H54 (cell line): ENCODE measurements at places on chromosomes 3 and 15.

GRCh38 chr15:74302821-74303359 lies 64.6 kb downstream of the CYP11A1 start:
- DNase-seq = no peak

DNA sequence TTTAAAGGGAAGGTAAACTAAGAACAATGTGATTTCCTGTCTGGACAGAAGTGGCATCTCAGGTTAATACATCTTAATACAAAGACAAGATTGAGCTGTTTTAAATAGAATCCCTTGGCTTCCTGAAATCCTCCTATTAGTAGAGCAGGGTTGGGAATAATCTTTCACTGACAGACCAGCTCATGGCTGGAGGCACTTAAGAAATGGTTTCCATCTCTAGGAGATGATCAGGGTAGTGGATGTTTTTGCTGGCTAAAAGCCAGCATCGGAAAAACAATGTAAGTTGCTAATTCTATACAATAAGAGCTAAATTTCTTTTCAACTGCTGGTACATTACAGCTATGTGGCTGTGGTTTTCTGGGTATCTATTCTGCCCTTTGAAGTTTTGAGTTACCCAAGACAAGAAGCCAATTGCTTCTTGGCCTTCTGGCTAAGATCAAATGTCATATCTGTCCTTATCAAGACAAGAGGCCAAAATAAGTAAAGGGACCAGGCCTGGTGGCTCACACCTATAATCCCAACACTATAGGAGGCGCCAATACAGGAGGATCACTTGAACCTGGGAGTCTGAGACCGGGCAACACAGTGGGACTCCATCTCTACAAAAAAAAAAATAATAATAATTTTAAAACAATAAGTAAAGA lies 49.6 kb downstream of the SHQ1 start:
- DNase-seq = no peak

DNA sequence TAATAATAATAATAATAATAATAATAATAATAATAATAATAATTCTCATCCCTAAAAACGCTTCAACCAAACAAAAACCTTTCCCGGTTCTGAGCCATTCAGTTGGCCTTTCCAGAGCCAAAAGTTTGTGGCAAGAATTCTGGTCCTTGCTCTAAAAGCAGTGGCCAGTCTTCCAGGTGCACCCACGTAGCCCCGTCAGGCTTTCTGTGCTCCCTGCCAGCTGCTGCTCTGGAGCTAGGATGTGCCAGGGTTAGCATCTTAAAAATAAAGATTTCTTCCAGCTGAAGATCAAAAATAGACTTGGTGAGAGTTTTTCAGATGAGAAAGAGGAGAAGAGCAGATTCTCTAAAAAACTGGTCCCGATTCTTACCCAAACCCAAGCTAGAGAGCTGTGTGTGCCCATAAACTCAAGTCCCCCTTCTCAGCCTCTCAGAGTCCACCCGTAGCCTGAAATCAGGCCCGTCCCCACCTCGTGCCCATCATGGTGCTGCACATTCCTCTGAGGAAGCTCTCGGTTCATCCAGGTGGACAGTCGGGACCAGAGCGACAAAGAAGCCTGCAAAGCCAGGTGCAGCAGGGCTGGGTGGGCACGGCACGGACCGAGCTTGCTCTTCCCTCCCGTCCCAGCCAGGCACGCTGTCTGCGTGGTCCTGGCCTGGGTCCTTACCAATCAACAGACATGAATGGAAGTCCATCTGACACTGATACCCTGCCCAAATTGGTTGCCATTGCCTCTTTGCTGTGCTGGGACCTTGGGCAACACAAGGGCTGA lies 155.6 kb downstream of the LRRC28 start:
- no peak for DNase-seq

DNA sequence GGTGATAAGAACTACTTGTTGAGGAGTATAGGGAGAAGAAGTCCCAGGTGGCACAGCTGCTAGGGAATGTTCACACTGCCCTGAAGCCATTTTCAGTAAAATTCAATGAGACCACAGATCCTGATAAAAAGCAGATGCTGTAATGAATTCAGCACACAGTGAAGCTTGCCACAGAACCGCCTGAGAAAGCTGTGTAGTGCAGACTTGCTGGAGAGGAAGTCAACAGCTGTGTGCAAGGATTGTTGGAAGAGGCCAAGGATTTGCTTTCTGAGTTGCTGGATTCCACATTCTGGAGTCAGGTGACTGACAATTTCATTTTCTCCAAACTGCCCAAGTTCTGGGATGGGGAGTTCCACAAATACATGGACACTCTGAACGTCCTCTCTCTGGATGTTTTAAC lies 70.9 kb downstream of the ANP32A start:
- no peak for DNase-seq

DNA sequence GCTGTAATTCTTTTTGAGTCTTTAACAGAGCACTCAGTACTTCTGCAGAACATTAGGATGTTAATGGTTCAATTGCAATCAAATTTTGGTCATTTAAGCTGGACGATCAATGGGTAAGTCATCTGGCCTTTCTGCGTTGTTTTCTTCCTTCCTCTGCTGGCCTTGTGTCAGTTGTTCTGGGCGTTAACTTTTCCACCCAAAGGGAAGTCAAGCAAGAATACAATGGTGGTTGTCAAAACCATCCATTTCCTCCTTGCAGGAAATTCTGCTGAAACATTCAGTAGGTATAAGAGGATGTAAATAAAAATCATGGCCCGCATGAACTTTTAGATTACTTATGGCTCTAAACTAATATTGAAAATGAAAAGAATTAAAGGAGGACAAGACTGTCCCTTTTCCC lies 584.0 kb downstream of the GRM7 start:
- DNase-seq = no peak
